Stimulated activated naive B cell treated with anti-CD40 and anti-IgM and Interleukin-4, amounts not matched to agents 10 μg/mL and 1 μg/mL and 100 μg/mL, for 72 hours (primary cell): ENCODE measurements at places on chromosomes 7 and 10.

GRCh38 chr10:99429517-99430095 lies 818 bp downstream of the GOT1 start:
- DNase-seq: no peak

DNA sequence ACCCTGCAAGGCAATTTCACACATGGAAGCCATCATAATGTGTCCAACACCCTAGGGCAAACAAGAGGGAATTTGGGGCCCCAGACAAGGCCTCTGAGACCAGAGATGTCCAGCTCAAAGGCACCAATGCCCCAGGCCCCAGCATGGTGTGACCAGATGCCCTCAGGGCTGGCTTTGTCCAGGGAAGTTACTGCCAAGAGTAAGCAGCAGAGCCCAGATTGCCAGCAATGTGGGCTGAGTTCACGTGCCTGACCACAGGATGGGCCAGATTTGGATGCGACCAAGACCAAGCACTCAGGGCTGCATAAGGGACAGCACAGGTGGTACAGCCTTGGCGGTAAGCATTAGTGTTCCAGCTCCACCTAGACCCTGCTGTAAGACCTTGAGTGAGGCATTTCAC lies 12.7 kb downstream of the MYOF start:
- DNase-seq: no peak

GRCh38 chr7:116592445-116592844 lies 67.6 kb downstream of the CAV1 start:
- no peak for DNase-seq

- DNase-seq: no peak
These were observed 128.3 kb downstream of the CUBN start for GRCh38 chr10:17001297-17001744.

DNA sequence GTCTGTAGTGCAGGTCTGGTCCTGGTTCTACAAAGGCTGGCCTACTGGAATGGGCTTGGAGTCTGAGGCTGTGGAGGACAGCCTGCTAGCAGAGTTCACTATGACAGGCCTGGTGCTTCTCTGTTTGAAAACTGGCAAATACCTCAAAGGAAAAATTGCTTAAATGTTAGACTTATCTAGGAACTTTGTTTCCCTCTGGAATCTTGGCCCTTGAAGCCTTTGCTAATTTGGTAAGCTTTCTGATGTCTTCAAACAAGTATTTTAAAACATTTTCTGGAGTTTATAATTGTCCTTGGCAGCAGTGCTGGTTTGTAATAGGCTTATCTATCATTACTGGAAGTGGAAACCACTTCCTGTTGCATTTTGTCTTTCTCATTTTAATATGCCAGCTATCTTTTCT lies 139.7 kb downstream of the TMEM26 start:
- no peak for DNase-seq

DNA sequence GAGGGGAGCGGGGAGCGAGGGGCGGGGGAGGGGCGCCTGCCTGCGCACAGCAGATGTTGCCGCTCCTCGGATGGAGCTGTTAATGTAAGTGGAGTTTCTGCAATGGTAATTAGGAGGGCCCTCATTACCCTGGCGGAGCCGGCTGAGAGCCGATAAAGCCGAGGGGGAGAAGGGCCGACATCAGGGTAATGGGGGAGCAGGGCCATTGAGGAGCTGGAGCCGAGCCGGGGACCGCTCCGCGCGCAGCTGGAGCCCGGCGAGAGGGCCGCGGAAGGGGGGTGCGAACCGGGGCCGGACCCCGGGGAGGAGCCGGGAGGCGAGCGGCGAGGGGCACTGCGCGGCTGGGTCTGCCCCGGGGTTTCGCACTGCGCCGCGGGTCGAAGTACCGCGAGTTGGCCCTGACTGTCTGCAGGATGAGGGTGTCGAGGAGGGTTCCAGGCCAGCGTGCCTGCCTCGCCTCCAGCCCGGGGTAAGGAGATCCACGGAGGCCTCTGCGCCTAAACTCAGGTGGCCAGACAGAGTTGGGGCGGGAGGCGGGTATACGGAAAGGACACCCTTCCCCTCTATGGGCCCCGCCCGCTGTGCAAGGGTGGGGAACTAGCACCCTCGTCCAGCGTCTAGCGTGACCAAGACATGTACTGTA lies 55.0 kb upstream of the LBX1 start:
- DNase-seq: no peak

DNA sequence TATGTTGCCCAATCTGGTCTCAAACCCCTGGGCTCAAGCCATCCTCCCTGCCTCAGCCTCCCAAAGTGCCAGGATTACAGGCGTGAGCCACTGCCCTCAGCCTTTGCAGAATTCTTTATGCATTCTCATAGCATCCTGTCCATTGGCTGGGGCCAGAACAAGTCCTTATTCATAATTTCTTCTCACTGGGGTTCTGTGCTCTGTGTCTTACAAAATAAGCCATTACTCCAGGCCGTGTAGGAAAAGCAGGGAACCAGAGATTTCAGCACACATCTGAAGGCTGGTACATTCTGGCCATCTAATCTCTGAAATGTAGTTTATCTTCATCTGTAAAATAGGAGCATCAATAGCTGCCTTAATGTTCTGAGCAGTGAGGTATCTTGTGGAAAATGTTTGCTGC lies 10.3 kb upstream of the OCM start:
- DNase-seq: no peak
